ENCODE measurements at places on chromosomes 5 and 9.

GRCh38 chr5:32144378-32145207 lies 29.5 kb downstream of the GOLPH3 start:
- DNase-seq: no peak

- DNase-seq: no peak
Observed at GRCh38 chr5:138032028-138032571, 779 bp downstream of the FAM13B start.

GRCh38 chr5:119386596-119387344 lies 31.0 kb downstream of the TNFAIP8 start:
- no peak for DNase-seq

- DNase-seq: no peak
Observed at GRCh38 chr9:135907006-135907430, 328 bp downstream of the CAMSAP1 start.

GRCh38 chr5:77637998-77638762 lies at the start of gene OTP:
OTP (minus strand) TSS chr5:77638713; CDS start chr5:77638549, 164 bp downstream.
- DNase-seq: no peak

DNA sequence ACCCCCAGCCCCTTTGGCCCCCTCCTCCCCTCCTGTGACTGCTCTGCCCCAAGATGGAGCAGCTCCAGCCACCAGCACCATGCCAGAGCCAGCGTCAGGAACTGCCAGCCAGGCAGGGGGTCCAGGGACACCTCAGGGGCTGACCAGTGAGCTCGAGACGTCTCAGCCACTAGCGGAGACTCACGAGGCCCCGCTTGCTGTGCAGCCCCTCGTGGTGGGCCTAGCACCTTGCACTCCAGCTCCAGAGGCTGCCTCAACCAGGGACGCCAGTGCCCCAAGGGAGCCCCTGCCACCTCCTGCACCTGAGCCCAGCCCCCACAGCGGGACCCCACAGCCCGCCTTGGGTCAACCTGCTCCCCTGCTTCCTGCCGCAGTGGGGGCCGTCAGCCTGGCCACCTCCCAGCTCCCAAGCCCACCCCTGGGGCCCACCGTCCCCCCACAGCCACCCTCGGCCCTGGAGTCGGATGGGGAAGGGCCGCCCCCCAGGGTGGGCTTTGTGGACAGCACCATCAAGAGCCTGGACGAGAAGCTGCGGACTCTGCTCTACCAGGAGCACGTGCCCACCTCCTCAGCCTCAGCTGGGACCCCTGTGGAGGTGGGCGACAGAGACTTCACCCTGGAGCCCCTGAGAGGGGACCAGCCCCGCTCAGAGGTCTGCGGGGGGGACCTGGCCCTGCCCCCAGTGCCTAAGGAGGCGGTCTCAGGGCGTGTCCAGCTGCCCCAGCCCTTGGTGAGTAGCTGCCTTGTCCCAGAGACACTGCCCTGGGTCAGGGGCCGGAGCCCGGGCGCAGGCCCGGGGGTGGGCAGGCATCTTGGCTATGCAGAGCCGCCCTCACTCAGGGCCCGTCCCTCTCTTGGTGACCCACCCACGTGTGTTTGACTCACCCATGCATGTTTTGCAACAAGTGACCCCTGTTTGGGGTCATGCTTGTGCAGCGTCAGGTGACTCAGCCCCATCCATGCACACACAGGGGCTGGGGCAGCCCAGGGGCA lies 105.2 kb downstream of the WNK2 start:
- DNase-seq: no peak

GRCh38 chr9:123795336-123795735 lies 134.6 kb downstream of the DENND1A start:
- no peak for DNase-seq

GRCh38 chr5:2021484-2022176 lies 138.9 kb upstream of the IRX4 start:
- no peak for DNase-seq

DNA sequence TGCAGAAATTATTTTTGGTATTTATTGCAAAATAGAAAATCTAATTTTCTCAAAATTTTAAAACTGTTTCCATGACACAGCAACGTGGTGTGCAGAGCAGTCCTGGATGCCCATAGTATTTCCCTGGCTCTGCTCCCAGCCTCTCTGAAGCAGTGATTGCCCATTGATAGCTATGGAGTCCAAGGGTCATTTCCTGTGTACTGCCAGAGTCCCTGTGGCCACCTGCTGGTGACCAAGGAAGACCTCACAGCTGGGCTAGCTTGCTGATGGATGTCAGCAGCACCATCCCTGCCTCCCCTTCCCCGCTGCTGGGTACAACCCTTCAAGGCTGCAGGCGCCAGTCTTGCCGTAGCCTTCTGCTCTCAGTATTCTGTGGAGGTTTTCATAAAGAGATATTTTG lies 184.1 kb downstream of the DIRAS2 start:
- no peak for DNase-seq

GRCh38 chr9:100441911-100442361 lies 15.0 kb downstream of the MSANTD3 start:
- no peak for DNase-seq

GRCh38 chr5:313806-314376 lies 7.6 kb upstream of the AHRR start:
- no peak for DNase-seq

DNA sequence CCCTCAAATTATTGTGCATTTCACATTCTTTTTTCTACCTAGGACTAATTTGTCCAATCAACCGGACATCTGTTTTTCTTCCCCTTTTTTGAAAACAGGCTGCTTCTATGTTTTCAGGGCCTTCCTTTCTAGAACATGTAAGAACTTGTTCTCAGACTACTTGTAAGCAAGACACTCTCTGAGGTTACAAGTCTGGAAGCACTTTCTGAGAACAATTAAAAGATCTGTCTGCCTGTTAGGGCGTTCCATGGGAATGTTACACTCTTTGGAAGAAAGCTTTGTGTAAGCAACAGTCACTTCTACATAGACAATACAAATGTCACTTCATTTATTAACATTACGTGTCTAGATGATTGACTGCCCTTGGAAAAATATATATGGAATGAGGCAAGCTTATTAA lies 50.9 kb upstream of the HSPB3 start:
- DNase-seq: no peak

GRCh38 chr5:91474201-91474600 lies 91.1 kb upstream of the ARRDC3 start:
- DNase-seq: no peak

- DNase-seq: no peak
Observed at GRCh38 chr5:122310889-122311288, 1.1 kb upstream of the SNCAIP start.

- DNase-seq: no peak
Observed at GRCh38 chr5:141889282-141889871, 11.2 kb upstream of the PCDH1 start.

- no peak for DNase-seq
Observed at GRCh38 chr5:1550287-1551076, 26.7 kb upstream of the LPCAT1 start.

DNA sequence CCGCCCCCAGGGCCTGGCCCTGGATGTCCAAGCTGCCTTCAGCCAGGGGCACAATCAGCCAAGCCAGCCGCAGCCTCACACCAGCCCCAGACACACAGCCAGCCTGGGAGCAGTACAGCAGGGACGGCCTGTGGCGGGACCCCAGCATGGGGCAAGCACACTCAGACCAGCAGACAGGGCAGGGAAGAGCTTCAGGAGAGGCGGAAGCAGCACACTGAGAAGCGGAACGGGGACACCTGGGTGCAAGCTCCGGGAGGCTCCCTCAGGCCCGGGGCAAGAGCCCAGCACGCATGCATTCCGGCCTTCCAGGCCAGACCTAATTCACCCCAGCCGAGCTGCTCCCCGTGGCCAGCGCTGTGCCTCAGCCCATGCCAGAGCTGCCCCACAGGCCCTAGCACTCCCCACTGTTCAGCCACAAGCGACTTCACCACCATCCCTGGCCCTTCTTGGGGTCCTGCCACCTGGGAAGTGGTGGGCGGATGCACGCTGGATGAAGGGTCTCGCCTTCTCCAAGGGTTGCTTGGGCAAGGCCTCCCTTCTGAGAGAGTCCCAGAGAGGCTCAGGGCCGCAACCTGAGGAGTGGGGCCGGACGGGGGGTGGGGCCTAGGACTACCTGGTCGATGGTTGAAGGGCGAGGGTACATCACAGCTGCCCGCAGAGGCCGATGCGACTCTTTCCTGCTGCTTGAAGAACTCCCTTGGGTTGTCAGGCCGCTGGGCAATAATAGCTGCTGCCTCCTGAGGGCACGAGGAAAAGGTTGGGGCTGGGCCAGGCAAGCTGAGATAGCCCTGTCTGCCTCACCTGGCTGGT lies 13.4 kb downstream of the DBN1 start:
- DNase-seq: no peak

GRCh38 chr5:76990899-76991459 lies 38.1 kb downstream of the CRHBP start:
- DNase-seq: no peak
